ENCODE measurements at places on chromosomes 11 and 22. TPM values are rescaled to one million over a fixed set of nuclear protein-coding genes. Genes with fewer than 3 reads are reported as not detected.

Gene TEAD1
- total RNA-seq, result 0.72 TPM

Gene CHRM1
- total RNA-seq, result not detected

Gene CRACR2B
- total RNA-seq, result 2.9 TPM

Gene HEPN1
- not detected for total RNA-seq

Gene SNX19
- 61.1 TPM for total RNA-seq

Gene ASCL2
- total RNA-seq, result 1.3 TPM

Gene PTPRJ
- 68.8 TPM for total RNA-seq

Gene B4GALNT4
- 2.4 TPM for total RNA-seq

GRCh38 chr11:25766332-25767015 lies 565.5 kb upstream of the ANO3 start:
- no peak for DNase-seq

DNA sequence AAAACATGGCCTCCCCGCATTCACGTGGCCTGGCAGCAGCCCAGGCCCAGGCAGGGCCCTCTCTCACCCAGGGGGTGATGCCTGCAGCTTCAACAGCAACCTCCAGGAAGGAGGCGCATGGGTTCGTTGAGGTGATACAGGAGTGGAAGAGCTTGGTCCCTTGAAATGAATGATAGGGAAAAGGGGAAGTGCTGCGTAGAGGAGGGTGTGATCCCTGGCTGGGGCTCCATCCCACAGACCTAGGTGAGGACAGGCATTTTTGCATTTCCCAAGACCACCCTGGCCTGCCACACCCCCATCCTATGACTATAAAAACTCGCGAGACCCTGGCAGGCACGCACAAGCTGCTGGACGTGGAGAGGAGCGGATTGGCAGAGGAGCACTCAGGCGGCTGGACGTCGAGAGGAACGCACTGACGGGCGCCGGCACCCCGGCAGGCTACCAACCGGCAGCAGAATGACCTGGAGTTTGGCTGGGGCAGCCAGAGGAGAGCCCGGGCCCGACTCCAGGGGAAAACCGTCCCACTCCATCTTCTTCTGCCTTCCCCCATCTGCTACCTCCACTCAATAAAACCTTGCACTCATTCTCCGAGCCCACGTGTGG lies 32.6 kb downstream of the RTN4R start:
- no peak for DNase-seq

GRCh38 chr11:82229341-82229740 lies 504.3 kb downstream of the FAM181B start:
- DNase-seq, result no peak

- DNase-seq, result no peak
Observed at GRCh38 chr11:79439410-79439885, 1.4 kb downstream of the TENM4 start.

DNA sequence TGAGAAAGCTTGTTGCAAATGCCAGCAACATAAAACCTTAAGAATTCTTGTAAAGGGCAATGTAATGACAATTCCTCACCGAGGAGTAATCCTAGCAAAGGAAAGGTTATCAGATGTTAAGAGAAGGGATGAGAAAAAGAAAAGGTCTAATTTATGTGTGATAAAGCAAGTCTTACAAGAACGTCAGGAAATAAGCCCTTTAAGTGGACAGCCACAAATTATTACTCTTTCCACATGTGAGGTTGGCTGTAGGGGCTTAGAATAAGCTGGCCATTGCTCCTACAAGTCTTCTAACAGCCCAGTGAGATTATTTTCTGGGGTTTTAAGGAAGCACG lies 9.3 kb downstream of the LAYN start:
- no peak for DNase-seq

DNA sequence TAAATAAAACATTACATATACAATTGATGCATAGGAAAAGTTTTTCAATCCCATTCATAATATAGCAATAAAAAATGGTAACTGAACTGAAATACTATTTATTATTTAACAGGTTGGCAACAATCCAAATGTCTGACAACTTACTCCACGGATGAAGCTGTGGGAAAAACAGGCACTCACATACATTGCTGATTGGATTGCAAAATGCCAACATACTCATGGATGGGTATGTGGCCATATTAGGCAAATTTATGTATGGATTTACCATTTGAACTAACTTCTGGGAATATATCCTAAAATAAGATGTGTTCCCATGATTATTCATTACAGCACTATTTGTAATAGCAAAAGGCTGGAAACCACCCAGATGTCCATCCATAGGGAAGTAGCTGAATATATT lies 3.2 kb upstream of the BIRC2 start:
- no peak for DNase-seq

- DNase-seq, result no peak
Observed at GRCh38 chr11:68776442-68777235, 25.3 kb upstream of the TESMIN start.

DNA sequence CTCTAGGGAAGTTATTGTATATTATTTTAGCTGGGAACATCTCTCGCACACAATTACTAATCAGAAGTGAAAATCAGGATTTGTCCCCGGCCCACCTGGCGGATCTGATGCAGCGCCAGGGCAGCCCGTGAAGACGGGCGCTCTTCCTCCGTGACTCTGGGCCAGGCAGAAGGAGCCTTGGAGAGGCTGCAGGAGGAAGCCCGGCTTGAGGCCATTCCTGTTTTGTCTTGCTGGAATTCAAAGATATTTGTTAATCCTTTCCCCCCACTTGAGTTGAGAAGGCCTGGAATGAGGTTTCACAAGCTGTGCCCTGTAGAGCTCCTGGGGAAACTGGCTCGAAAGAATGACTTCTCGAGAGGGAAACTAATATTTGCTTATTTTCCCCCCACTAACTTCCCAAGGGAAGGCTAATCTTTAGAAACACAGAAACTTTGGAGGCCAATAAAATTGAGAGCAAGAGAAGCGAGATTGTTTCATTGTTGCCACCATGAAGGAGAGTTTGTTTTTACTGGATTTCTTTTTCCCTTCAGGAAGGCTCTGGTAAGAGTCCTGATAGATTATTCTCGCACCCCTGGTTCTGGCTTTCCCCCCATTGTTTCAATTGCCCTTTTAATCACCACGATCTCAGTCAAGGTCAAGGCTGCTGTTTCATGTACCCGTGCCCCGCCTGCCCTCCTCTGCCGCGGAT lies 92.8 kb upstream of the SEPTIN5 start:
- DNase-seq, result no peak

DNA sequence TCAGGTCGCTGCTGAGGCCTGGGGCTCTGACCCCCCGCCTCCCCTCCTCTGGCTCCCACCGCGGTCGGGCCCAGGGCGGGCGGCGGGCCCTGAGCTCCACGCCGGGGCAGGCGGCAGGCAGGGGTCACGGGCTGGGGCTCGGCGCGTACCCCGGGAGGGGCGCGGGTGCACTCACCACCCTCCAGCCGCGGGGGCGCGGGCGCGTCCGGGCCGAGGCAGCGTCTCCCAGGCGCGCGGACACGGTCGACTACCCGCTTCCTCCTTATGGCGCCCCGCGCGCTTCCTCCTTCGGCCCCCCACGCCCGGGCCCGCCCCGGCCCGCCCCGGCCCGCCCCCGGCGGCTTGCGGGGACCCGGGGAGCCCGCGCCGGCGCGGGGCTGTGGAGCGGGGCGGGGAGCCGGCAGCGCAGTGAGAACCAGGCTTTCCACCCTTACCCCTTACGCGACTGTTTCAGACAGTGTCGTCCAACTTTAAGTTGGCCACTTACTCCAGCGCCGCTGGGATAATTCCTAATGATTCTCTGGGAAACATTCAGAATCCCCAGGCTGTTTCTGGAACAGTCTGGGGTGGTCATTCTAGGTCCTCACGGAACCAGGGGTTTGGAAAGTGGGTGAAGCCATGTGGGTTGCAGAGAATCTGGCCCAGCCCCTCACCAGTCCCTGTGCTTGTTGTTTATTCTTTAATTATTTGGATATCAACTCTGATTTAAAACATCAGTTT lies at the start of gene BID:
Gene BID (minus strand): TSS at position 264 of the 720 bp plus-strand sequence. CDS start 24,353 bp downstream, outside the sequence.
- no peak for DNase-seq

- no peak for DNase-seq
Observed at GRCh38 chr11:123738374-123738773, 3.1 kb downstream of the ZNF202 start.
